Hematopoietic multipotent progenitor cell treated with erythropoietin and hydrocortisone succinate and interleukin-3 and kit ligand, for 15 days (in vitro differentiated cells): ENCODE measurements at places on chromosomes 5 and 9.

- peak; percentile 93 for DNase-seq
These were observed 773 bp downstream of the SQSTM1 start for GRCh38 chr5:179821298-179822058.

DNA sequence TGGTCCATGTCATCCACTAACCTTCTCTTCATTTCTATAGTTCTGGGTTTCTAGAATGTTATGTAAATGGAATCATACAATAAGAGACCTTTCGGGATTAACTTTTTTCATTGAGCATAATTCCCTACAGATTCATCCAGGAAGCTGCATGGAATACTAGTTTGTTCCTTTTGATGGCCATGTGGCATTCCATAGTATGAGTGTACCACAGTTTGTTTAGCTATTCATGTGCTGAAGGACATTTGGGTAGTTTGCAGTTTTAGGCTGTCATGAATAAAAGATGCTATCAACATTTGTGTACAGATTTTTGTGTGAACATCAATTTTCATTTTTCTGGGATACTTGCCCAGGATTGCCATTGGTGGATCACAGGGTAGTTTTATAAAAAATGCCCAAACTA lies 6.8 kb upstream of the SPTLC1 start:
- DNase-seq: no peak

- no peak for DNase-seq
These were observed 36.9 kb upstream of the MED27 start for GRCh38 chr9:132116583-132116982.

DNA sequence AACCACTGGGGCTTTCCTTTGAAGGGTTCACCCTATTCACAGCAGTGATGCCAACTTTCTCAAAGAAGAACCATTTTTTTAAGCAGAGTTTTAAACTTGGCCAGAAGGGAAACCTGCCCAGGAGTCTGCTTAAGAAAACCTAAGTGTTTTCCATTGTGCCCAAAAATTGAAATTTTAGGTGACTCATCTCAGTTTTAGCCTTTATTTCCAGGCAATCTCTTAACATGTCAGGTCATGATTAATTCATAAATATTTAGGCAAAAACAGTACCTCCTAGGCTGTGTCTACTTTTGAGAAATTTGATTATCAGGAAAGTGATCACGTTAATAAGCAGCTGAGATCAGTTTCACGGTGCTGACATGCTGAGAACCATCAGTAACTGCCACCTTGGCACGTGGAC lies 61.9 kb downstream of the TLE1 start:
- no peak for DNase-seq

- no peak for DNase-seq
These were observed 218.2 kb upstream of the ADAMTSL1 start for GRCh38 chr9:18255747-18256146.

DNA sequence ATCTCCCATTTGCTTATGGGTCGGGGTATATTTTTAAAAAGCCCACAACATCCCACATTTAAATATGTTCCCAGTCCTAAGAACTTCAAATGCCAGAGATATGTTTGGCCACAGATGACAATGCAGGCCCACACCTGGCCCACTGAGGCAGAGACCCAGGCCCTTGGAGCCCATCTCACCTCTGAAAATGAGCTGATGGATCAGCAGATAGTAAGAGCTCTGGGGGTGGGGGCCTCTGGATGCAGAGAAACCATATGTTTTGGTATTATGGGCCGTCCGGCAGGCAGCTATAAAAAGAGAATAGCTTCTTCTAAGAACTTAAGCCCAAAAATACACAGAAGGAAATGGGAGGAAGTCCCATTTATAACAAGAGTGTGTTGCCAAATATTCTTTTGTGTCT lies 256.0 kb downstream of the GRIA1 start:
- no peak for DNase-seq

- no peak for DNase-seq
These were observed 431.0 kb upstream of the MEF2C start for GRCh38 chr5:89313804-89314588.

DNA sequence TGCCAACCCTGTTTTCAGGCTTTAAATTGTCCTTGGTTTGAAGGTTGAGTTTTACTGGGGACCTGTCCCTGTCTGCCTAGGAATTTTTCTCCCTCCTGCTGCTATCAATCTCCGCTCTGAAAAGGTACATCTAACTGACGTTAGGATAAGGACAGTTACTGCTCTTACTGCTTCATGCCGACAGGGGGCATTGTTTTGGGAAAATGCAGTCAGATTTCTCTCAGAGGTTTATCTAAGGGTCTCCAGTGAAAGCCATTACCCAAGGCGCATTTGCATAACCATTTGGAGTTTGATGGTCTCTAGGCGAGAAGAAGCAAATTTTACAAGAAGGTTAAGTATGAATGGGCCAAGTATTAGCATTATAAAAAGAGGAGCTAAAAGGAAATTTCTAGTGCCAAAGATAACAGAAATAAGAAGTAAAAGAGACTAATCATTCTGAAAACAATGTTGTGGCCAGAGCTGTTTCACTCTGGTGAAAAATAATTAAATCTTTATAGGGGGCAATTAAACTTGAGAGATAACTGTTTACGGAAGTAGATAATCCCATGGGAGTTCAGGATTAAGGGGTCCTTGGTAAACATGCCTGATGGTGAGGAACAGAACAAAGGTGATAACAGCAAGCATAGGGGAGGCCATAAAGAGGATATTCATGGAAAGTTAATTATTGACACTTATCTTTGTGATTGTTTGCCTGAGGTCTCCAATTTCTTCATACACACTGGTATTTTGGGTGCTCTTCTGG lies 605.0 kb downstream of the MTRR start:
- no peak for DNase-seq

GRCh38 chr9:113481176-113481787 lies 17.8 kb downstream of the RGS3 start:
- no peak for DNase-seq

DNA sequence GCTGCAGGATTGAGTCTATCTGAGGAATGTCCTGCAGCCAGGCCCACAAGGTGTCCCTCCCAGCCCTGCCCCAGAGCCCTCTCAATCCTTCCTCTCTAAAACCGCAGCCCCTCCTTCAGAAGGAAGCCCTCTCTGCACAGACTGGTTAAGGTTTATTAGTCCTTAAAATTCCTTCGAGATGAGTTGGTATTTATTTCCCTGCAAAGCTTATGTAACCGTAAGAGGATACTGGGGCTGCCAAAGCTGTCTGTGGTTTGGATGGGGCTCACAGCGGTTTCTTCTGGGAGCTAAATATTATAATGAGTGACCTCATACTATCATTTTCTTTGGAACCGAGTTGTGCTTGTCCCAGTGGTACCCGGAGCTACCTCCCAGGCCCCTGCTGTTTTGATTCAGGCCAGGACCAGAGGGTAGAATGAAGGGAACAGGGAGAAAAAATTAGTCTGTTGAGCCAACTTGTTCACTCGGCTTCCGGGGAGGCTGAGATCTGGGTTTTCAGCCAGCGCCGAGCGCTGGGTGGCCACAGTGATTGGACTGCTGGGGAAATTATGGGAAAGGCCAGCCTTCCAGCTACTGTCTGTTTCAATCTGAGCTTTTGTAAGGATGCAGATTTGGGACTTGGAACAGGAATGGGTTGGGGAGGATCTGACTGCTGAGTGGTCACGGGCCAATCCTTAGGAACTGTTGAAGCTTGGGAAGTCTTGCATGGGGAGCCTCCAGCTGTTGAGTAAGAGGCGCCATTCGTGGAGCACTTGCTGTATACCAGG lies 107.5 kb downstream of the NDFIP1 start:
- DNase-seq: no peak
